Camera-type eye (tissue), 1 donor: ENCODE measurements at places on chromosomes 6 and 20. TPM values are rescaled to one million over a fixed set of nuclear protein-coding genes. Genes with fewer than 3 reads are reported as not detected.

The R3HDML gene
- total RNA-seq, result not detected

The SNX21 gene
- total RNA-seq, result 86.1 TPM

The RAET1L gene
- total RNA-seq, result not detected

The OLIG3 gene
- not detected for total RNA-seq

The PLN gene
- total RNA-seq, result 21.1 TPM

The SLC26A8 gene
- 1.4 TPM for total RNA-seq

The ZC3H12D gene
- total RNA-seq, result 1.0 TPM

The PNPLA1 gene
- total RNA-seq, result 0.16 TPM

The C20orf141 gene
- total RNA-seq, result not detected

The ARMC2 gene
- total RNA-seq, result 10.3 TPM
